ENCODE measurements at places on chromosomes 3 and 15.

- no peak for DNase-seq
Measured at GRCh38 chr3:152811974-152812760, 22.8 kb upstream of the P2RY1 start.

GRCh38 chr15:39130556-39131379, 450.1 kb upstream of the THBS1 start:
- no peak for DNase-seq

- DNase-seq, result no peak
Measured at GRCh38 chr3:89380016-89380415, 272.6 kb downstream of the EPHA3 start.

- DNase-seq, result no peak
Measured at GRCh38 chr3:162168715-162169114, 672.1 kb downstream of the OTOL1 start.

DNA sequence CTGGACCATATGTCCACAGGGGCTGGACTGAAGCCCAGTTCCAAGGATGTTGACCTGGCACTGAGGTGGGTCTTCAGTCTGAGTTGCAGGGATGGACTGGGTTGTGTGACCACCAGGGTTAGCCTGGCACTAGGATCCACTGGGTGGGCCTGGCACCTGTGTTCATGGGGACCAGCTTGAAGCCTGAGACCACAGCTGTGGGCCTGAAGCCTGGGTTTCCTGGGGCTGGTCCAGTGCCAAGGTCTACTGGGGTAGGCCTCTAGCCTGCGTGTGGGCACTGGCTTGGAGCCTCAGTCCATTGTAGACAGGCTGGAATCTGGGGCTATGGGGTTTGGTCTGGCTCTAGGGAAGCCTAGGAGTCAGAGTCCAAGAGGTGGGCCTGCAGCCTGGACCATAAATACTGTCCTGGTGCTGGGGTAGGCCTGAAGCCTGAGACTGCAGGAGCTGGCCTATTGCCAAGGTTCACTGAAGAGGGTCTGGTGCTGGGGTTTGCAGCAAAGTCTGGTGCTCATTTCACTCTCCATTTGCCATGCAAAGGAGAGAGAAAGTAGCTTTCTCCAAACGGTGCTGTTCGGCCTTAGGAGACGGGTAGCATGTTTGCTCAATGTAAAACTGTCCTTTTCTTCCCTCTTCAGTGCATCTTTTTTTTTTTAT, 51.2 kb upstream of the TBC1D5 start:
- DNase-seq, result no peak

- no peak for DNase-seq
Measured at GRCh38 chr3:178518660-178519396, 17.4 kb upstream of the KCNMB2 start.

DNA sequence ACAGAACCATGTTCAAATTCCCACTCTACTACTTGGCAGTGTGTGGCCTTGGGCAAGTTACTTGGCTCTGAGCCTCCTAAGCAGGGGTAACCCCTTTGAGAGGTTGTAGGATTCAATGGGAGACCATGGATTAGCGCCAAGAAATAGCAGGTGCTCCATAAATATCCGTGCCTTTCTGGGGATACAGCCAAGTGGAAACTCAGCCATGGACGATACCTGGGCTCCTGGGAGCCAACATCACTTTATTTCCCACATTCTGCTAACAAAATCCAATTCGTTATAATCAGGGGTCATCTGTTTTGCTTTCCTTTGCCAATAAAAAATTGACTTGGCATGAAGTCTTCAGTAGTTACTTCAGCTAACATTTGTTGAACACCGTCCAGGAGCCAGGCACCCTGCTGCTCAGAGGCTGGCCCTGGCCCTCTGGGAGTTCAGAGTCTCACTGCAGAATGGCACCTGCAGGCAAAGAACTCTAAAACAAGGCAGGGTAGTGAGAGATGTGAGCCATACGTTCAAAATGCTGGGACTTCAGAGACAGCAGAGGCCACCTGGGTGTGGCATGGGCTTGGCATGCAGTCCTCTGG, 42.3 kb downstream of the ZDHHC19 start:
- DNase-seq, result no peak

DNA sequence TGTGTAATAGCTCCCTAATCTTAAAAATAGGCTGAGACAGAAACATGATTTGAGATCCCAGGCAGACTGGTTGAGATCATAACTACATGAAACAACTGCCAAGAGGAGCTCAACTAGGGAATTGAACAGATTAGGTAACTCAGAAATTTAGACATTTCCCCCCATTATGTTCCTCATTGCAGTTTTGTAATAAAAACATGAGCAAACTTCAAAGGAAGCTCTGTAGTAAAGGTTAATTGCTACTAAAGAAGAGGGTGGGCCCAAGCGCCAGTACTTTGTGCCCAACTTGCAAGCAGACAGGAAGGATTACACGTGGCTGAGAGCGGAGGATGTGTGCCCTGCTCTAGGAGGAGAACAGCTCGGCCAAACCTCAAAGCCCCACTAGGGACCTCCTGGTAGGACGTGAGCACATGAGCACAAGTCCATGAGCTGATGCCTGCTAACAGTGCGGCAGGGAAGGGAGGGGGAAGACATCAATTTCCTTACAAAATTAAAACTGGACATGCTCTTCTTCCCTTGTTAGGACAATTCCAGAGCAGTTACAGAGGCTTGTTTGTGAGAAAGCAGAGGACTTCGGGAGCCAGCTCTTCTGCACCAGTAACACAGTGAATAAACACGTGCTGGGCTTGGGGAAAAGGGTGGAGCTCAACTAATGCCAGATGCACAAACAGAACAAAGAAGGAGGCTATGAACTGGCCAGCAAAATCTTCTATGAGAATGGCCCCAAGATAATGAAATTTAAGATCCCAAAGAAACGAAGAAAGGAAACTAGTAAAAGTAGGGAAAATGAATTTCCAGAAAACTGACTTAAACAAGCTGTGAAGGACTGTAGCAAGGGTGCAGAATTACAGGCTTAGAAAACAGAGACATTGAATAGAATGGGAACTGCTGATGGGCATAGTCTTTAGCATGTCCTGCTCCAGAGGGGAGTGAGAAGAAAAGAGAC, 275.5 kb downstream of the MECOM start:
- DNase-seq, result no peak

- DNase-seq, result peak; percentile 56
Measured at GRCh38 chr3:134211797-134212196, 38.9 kb downstream of the RYK start.

- DNase-seq, result no peak
Measured at GRCh38 chr15:75181780-75182179, 19.9 kb upstream of the C15orf39 start.

DNA sequence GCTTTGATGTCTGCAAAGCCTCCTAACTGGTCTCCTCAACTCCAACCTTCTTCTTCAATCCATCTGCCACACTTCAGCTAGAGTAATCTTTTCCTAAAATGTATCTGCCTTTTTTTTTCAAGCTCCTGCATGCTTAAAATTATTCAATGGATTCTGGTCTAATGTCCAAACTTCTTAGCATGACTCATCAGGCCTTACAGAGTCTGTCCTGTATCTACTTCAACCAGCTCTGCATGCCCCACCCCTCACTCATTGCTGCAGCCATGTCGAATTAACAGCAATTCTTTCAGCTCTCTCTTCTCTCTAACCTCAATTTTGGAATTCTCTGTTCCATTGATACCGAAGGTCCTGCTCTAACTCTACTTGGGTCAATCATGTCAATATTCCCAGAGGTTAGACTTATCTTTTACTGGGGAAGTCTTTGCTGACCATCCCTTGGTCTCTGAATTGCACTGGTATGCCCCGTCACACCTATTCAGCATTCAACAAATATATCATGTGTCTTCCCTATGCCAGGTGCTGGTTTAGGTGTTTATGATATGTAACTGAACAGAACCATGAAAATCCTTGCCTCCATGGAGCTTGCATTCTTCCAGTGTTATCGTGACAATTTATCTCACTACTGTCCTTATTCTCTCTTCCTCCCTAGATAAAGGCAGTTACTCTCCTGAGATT, 88.5 kb upstream of the NANOGP8 start:
- no peak for DNase-seq

DNA sequence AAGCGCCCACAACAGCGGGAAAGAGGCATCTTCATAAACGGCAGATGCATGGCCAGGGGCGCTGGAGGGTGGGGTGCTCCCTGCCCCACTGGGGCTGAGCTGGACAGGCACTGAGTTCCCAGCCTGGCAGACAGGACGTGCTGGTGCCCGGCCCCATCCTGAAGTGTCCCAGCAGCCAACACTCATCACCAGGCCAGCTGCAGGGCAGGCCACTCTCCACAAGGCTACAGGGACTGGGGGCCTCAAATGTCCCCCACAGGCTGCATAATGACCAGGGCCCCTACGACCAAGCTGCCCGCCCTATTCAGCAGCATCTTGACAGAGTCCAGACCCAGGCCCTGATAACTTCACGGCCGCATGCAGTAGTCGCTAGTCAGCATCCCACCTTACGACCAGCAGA, 124.1 kb upstream of the IQSEC1 start:
- DNase-seq, result no peak

DNA sequence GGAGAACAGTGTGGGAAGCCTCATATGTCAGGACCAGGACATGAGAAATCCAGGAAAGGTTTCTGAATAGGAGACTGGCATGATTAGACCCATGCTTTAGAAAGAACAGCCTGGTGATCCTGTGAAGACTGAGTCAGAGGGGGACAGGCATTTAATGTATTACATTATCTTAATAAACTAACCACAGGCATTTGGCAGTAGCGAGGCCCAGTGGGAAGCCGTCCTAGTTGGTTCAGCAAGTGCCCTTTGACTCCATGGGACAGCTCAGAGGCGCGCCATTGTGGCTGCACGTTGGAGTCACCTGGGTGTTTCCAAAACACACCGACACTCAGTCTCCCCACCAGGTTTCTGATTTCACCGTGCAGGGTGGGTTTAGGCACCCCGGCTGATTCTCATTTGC, 90.5 kb upstream of the DGKG start:
- DNase-seq, result no peak

DNA sequence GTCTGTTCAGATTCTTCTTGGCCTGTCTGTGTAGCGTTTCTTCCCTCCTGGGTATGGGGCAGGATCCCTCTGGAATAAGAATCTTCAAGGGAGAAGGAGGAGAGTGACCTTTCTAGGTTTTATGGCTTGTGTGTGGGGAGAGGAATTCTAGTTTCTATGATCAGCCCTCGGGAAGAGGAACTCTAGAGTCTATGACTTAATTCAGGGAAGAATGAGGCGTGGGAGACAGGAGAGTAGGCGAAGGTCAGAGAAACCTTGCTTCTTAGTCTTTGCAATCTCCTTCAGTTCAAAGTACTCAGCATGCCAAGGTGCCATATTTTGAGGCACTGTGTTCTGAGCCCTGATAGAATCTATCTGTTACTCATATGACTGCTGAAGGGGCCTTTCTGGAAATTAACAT, 99.2 kb upstream of the C3orf80 start:
- no peak for DNase-seq

GRCh38 chr15:76495487-76495886, 158.9 kb downstream of the ISL2 start:
- no peak for DNase-seq

DNA sequence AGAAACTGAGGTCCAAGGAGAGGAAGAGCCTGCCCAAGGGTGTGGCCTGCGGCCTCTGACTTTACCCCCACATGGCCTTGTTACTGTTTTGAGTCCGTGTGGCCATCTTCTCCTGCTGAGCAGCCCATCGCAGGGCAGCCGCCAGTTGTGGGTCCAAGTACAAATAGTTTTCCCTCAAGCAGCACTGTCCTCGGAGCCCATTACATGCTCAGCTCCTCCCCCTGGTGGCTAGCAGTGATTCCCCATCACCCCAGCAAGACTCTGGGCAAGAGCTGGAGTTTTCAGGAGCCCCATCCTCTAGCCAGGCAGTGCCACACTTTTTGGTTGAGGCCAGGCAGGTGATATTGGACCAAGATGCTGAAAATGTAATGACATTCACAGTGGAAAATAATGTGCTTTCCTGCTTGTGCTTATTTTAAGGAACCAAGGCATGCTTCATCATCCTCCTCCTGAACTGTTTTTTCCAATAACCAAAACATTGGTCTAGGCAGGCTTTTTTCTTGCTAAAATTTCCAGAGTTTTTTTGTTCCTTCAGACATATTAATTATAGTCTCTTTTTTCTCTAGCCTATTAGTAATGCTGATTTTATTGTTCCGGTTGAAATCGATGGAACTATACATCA, 23.2 kb upstream of the VILL start:
- peak; percentile 63 for DNase-seq

DNA sequence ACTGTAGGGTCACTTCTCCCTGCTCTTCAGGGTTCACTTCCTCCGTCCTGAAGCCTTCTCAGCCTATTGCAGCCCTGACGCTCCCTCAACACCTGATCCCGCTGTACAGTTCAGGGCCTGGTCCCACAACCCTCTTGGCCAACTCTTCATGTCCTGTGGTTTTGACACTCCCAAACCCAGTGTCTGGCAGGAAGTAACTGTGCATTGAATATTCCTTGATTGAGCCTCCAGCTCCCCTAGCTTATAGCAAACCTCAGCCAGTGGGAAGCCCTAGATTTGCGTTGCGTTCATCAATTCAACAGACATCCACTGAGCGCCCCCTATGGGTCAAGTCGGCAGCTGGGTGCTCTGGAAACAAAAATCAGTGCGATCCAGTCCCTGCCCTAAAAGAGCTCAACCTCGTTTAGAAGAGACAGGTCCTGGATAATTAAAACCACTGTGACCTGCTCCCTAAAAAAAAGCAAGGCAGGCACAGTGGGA, 13.5 kb downstream of the UBAP1L start:
- peak; percentile 73 for DNase-seq

GRCh38 chr3:195880037-195880431, 28.3 kb downstream of the TNK2 start:
- DNase-seq, result no peak

DNA sequence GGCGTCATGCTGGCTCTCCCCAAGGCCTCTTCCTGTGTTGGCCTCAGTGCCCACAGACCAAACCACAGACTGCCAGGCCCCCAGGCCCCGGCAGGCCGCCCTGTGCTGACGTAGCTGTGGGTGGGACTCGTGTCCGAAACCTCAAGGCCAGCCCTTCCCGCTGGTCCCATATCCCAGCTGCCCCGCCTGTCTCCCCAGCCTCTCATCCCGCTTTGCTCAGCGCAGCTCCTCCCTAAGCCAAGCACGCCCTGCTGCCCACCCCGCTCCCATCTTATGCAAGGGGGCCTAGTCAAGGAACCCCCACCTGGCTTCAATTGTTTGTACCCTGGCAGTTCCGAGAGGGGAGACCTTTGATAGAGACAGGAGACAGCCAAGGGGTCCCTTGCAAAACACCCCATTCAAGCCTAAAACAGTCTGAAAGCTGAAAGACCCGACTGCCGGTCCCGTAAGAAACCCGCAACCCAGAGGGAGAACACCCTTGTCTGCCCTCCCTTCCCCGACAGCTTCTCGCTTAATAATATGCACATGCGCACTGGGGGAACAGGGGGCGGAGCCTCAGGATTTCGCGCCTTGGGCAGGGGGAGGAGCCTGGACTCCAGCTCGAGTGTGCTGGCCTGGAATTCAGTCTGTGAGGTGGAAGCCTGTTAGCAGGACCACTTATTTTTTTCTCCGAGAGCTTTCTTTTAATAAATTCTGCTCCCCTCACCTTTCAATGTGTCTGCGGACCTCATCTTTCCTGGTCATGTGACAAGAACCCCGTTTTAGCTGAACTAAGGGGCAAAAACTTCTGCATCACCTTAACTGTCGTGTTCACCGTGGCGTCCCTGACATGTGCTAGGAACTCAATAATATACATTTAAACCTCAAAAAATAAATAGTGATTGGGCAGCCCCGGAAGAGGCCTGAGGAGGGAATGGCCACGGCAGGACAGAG, 17.2 kb downstream of the TNFAIP8L3 start:
- no peak for DNase-seq

GRCh38 chr3:170331143-170331542, 26.4 kb upstream of the SKIL start:
- no peak for DNase-seq

All from NCI-H82 (cell line).